NCI-H1417 (cell line): ENCODE measurements at places on chromosomes 11 and 22.
A peak's percentile ranks its signal among the peaks of the same experiment; 100 is the strongest.

DNA sequence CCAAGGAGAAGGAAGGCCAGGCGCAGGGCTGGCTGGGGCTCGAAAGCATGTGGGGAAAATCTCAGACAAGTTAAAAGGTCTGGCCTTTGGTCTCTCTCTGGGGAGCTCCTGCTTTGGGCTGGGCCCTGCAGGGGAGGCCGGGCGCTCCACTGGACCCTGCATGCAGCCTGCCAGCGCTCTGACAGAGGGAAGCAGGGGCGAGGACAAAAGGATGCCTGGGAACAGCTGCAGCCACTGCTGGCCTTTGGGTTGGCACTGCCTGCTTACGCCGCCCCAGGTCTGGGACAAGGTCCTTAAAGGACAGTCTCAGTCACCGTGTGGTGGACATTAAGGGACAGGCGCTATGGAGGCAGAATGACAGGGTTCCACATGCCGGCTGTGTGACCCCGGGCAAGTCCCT, 56.4 kb upstream of the TTLL12 start:
- no peak for DNase-seq

DNA sequence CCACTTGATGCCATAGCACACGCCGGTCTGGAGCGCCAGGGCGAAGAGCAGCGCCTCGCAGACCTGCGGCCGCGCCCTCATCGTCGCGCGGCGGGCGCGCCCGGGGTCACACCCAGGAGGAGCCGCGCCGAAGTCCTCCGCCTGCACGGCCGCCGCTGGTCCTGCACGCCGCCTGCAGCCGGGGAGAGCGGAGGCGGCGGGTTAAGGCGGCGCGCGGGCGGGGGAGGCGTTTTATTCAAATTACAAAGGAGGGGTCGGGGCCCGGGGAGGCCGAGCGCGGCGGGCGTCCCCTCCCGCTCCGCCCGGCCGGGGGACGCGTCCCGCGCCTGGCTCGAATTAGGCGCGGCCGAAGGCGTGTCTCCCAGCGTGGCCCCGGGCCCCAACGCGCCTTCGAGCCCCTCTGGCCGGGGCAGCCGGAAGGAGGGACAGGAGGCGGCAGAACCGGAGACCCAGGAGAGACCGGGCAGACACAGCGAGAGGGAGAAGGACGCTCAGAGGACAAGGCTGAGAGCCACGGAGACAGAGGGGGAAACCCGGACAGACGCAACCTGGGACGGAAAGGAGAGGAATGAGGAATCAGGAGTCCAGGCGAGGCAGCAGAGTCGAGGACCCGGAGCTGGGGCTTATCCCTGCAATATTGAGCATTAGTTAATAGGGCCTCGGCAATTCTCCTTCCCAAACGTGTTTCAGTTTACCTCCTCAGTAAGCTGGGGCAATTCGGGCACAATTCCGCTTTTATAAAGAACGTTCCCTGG, at the start of gene WNT11:
WNT11 (minus strand) TSS at position 176 of the 755 bp plus-strand sequence; CDS start at position 81, 95 bp downstream.
- peak; percentile 77 for DNase-seq

GRCh38 chr22:42934338-42934737, 77.3 kb upstream of the ARFGAP3 start:
- DNase-seq = no peak

- DNase-seq = no peak
Measured at GRCh38 chr22:41023299-41023623, 69.1 kb upstream of the EP300 start.

DNA sequence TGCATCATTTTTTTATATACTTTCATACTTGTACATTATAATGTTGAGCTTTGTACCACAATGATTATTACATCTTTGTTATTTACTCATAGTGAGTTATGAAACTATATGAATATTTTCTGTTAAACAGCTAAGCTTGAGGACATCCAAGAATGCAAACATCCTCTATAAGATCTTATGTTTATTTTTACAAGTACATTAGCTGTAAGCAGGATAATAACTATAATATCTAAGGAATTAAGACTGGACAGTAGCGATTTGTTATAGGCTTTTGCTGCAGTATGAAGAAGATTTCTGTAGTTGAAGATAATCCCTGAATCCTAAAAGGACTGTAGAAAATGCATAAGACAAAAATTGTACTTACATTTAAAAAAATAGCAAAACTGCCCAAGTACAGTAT, 176.0 kb downstream of the METTL15 start:
- DNase-seq = no peak

DNA sequence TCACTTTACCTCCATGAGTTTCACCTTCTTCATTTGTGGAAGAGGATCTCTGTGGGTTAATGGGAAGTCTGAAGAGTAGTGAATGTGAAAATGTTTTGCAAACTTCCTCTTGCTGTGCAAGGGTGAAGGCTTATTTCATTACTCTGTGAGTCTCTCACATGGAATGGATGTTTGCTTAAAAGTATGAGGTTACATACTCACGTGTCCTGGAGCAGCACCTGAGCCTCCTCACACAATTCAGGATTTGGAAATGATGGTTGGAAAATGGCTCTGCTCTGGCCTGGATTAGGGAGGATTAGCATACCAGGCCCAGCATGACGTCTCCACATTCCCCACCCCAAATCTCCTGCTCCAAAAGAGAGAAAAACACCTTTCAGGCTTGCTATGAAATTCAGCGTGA, 4.8 kb downstream of the GRAMD1B start:
- no peak for DNase-seq

- no peak for DNase-seq
Measured at GRCh38 chr11:108223348-108224149, 682 bp downstream of the ATM start.

DNA sequence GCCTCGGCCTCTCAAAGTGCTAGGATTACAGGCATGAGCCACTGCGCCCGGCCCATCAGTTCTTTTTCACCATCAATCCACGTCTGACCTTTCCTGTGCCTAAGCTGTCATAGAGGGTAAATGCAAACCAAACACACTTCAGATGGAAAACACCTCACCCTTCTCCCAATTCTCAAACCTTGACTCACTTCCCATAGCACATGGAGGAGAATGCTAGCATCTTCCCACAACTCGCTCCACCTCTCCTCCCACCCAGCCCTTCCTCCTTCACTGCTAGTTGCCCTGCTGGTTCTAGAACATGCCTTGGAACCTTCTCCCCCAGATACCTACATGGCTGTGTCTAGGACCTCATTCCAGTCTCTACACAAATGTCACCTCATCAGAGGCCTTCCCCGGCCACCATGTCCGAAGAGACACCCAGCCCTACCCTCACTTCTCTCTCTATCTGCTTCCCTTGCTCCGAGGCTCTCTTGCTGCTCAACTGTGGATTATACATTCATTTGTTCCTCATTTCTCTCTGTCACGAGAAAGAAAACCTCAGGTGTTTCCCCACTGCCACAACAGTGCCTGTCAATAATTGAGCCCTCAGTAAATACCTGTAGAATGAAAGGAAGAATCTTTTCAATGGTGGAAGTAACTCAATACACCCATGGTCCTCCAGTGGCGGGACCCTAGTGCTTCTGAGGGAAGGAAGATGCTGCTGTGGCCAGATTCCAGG, 21.3 kb upstream of the NCF4 start:
- DNase-seq = no peak

DNA sequence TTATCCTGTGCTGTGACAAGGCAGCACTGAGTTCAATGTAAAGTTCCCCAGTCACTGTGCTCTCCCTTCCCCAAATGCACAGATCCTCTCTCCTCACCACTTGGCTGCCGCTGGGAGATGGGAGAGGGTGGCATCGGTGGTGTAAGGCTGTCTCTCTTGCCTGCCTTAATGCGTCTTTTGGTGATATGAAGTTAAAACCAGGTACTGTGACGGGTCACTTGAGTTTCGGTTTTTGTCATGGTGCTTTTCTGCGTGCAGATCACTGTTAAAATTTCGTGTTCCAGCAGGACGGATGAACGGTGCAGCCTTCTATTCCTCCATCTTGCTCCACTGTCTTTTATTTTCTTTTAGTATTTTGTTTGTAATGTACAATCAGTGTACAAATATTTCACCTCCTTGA, 18.6 kb downstream of the GLB1L2 start:
- no peak for DNase-seq

- DNase-seq = no peak
Measured at GRCh38 chr11:67312187-67313021, 9.1 kb downstream of the SSH3 start.

- no peak for DNase-seq
Measured at GRCh38 chr11:114683007-114683406, 4.7 kb downstream of the NXPE2 start.

- peak; percentile 58 for DNase-seq
Measured at GRCh38 chr11:66291706-66292542, at the start of gene TMEM151A. TSS of gene TMEM151A (plus strand) at chr11:66291894. CDS start at chr11:66292014, 120 bp downstream.

DNA sequence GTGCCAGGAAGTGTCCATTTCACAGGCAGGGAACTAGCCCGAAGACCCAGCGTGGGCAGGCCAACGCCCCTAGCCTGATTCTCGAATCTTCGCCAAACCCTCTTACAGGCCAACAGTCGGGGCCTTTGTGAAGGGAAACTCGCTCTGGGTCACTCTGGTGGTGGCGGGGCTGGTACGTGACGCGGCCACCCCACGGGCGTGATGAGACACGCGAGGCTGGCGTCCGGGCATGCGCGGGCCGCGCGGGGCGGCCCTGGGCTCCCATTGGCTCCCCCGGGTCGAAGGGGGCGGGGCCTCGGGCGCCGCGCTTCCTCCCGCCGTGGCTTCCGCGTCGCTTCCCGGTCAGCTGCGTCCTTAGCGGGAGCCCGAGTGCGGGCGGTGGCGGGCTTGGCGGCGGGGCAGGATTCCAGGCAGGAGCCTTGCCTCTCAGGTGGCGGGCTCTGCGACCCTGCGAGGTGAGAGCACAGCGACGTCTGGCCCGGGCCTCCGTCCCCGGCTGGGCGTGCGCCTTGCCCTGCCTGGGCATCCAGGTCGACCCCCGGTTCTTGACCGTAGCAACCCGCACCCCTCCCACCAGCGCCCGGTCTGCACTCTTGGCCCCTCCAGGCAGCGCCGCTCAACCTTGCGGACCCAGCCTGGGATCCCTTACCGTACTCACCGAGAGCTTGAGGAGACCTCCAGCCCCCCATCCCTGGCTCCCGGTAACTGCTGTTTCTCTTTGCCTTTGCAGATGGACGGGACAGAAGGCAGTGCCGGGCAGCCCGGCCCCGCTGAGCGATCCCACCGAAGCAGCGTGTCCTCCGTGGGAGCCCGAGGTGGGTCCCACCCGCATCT, at the start of gene FRMD8:
FRMD8 (plus strand) TSS at position 331 of the 834 bp plus-strand sequence; CDS start at position 731, 400 bp downstream.
- peak; percentile 91 for DNase-seq

DNA sequence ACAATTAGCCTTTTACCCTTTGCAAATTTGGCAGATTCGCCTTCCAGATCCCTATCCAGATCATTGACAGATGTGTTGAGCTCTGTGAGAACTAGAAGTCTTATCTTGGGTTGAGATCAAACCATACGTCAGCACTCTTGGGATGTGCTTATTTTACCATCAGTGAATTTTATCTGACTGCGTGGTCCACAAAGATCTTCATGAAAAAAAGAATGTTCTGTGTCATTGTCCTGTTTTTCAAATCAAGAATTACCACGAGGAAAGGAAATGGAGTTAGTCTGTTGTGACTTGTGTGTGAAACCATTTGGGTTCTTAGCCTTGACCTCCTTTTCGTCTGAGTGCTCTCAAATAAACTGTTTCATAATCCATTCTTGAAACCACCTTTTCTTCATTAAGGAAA, 86.2 kb upstream of the SORL1-AS1 start:
- DNase-seq = no peak

GRCh38 chr22:46761017-46761416, 1.4 kb upstream of the TBC1D22A start:
- no peak for DNase-seq

GRCh38 chr11:85359859-85360258, 267.3 kb downstream of the DLG2 start:
- DNase-seq = peak; percentile 65

- no peak for DNase-seq
Measured at GRCh38 chr22:24977370-24978221, 25.1 kb downstream of the KIAA1671 start.

DNA sequence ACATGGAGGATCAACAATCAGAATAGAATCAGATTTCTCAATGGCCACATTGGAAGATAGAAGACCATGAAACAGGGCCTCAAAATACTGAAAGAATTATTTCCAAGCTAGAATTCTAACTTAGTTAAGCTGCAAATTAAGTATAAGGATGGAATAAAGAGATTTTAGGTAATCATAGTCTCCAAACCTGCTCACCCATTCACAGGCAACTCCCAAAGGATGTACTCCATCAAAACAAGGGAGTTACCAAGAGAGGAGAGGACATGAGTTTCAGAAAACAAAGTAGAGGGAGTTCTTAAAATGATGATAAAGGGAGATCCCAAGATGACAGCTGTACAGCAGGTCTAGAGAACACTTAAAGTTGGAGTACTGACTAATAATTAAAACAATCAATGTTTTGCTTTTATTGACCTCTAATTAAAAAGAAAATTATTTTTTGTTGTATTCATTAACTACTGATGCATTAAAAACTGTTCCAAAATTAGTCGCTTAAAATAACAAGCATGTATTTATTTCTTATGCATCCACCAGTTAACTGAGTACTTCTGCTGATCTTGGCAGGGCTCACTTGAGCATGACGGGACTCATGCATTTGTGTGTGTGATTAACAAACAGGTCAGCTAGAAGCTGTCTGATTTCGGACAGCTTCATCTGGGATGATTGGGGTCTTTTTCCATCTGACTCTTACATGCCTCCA, 95.6 kb downstream of the CD44 start:
- no peak for DNase-seq

GRCh38 chr22:26865021-26865420, 207.6 kb downstream of the MIAT start:
- no peak for DNase-seq

GRCh38 chr11:91470656-91471055, 754.0 kb upstream of the FAT3 start:
- no peak for DNase-seq

DNA sequence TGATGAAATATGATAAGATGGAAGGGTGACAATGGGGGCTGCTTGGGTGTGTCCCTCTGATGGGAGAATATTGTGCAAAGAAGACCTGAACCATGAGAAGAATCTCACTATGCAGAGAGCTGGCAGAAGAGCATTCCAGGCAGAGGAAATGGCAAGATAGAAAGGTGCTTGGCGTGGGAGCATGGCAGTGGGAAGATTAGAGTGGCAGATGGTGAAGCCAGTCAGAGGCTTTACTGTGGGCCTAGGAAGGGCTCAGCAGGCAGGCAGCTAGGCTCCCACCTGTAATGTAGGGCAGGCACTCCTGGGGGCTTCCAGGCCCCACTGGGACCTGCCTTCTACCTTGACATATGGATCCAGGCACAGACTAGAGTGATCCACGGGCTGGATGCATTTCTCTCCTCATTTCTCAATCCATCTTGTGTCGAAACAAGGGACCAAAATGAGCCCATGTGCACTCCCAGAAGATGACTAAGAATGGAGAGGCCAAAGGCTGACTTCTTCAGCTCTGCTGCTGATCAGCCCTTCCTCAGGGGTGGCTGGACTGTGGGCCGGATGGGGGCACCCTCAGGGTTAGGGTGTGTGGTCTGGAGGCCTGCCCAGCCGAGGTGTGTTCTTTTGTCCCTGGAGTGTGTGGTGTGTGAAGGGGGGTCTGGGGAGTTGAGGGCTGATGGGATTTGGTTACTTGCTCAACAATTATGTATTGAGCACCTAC, 88.3 kb downstream of the TSPAN18 start:
- DNase-seq = no peak

- no peak for DNase-seq
Measured at GRCh38 chr11:33191467-33191866, 30.2 kb upstream of the CSTF3 start.
